ENCODE measurements at places on chromosomes 1 and 21. TPM values are rescaled to one million over a fixed set of nuclear protein-coding genes. Genes with fewer than 3 reads are reported as not detected.

Gene OR10J1
- not detected for polyA plus RNA-seq

Gene PAFAH2
- 4.7 TPM for polyA plus RNA-seq

Gene DTL
- 3.6 TPM for polyA plus RNA-seq

Gene MTMR11
- 3.3 TPM for polyA plus RNA-seq

Gene VAMP4
- 9.8 TPM for polyA plus RNA-seq

DNA sequence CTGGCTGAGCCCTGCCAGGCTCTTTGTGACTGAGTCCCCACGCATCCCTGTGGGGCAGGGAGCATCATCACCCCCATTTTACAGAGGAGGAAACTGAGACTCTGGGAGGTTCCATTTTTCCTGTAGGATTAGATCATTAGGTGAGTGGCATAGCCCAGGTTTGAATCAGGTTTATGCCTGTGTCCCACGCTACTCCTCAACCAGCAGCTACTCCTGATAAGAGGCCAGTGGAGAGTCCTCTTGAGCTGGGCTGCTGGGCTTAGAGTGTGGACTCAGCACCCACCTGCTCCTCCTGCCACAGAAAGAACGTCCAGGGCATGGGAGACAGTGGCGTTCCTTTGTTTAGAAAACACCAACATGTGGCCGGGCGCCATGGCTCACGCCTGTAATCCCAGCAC is 30.7 kb downstream of the TNFRSF1B start:
- no peak overlapping the region for H3K4me3 ChIP-seq
- peak overlapping the region; percentile 81 for H3K27ac ChIP-seq
- H3K36me3 ChIP-seq: no peaks in the 10 kb centered on the region
- no peaks in the 10 kb centered on the region for H3K27me3 ChIP-seq
- H3K4me1 ChIP-seq: peaks cover 98% of the 10 kb centered on the region
- no peak for DNase-seq

DNA sequence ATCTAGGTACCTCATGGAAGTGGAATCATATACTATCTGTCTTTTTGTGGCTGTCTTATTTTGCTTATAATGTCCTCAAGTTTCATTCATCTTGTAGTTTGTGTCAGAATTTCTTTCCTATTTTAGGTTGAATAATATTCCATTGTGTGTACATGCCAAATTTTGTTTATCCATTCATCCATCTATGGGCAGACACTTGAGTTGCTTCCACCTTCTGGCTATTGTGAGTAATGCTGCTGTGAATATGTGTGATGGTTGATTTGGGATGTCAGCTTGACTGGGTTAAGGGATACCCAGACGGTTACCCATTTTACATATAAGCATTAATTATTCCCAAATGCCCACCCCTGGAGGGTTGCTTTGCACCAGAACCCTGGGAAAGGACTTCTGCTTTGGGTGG is 477.5 kb downstream of the PTPRU start:
- no peak overlapping the region for H3K4me3 ChIP-seq
- no peak for DNase-seq
- H3K27me3 ChIP-seq: no peaks in the 10 kb centered on the region

- no peak overlapping the region for H3K4me3 ChIP-seq
- H3K27me3 ChIP-seq: no peaks in the 10 kb centered on the region
Measured at GRCh38 chr21:18417141-18417790, 13.7 kb upstream of the TMPRSS15 start.

DNA sequence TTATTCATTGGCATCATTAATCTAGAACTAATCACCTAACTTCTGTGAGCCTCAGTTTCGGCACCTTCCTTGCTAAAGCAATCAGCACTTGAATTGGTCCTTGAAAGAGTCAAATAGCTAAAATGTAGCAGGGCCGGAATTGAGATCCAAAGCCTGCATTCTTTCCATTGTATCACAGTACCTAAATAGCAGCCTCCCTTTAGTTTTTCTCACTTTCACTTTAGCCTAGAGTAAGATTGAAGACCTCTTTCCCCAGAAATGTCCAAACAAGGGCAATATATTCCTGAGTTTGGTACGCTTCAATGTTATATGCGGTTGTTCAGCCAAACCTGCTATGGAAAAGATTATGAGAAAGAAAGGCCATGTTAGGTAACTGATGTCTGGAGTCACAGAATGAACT is 121.9 kb upstream of the BMP8A start:
- no peak for DNase-seq
- H3K27me3 ChIP-seq: no peaks in the 10 kb centered on the region
- H3K36me3 ChIP-seq: peaks cover 100% of the 10 kb centered on the region
- no peaks in the 10 kb centered on the region for H3K4me1 ChIP-seq
- H3K4me3 ChIP-seq: no peak overlapping the region
- no peak overlapping the region for H3K27ac ChIP-seq

DNA sequence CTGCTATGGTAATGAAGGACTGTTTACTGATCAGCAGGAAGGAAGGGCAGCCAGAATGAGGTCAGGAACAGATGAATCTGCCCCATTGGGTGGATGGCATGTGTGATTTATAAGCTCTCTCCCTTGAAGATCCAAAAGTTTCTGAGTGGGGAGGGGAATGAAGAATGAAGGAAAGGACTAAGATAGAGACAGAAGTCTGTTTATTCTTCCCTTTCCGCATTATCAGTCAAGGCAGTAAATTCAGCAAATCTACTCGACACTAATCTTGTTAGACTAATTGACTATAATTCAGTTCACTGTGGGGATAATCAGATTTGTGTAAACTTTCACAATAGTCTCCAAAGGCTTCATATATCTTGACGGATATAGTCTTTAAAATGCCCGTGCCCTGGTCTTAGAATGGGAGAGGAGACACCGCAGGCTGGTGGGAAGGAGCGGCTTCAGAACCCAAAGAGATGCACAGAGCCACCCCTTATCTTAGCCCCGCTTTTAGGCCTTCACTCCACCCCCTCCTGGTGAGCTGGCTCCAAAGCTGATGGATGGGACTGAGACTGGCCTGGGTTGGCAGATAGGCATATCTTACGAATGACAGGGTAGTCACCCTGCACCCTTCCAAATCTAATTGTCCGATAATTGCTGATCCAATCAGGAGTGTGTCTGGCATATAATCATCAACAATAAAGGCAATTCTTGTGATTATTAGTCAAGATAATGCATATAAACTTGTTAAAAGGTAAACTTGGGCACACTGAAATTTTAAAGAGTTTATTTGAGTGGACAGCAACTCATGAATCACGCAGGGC is 76.0 kb upstream of the PPM1J start:
- no peak for DNase-seq
- H3K4me1 ChIP-seq: no peaks in the 10 kb centered on the region
- H3K36me3 ChIP-seq: no peaks in the 10 kb centered on the region
- H3K27ac ChIP-seq: no peak overlapping the region
- H3K27me3 ChIP-seq: no peaks in the 10 kb centered on the region

- DNase-seq: peak; percentile 47
- H3K27me3 ChIP-seq: no peaks in the 10 kb centered on the region
- H3K27ac ChIP-seq: no peak overlapping the region
- H3K36me3 ChIP-seq: no peaks in the 10 kb centered on the region
- no peaks in the 10 kb centered on the region for H3K4me1 ChIP-seq
Measured at GRCh38 chr1:54579337-54579781, 31.3 kb downstream of the ACOT11 start.

GRCh38 chr1:95139039-95139438 is 21.9 kb downstream of the TLCD4 start:
- H3K27me3 ChIP-seq: no peaks in the 10 kb centered on the region
- H3K27ac ChIP-seq: no peak overlapping the region
- H3K4me1 ChIP-seq: no peaks in the 10 kb centered on the region
- no peaks in the 10 kb centered on the region for H3K36me3 ChIP-seq
- DNase-seq: no peak
- H3K4me3 ChIP-seq: no peak overlapping the region

DNA sequence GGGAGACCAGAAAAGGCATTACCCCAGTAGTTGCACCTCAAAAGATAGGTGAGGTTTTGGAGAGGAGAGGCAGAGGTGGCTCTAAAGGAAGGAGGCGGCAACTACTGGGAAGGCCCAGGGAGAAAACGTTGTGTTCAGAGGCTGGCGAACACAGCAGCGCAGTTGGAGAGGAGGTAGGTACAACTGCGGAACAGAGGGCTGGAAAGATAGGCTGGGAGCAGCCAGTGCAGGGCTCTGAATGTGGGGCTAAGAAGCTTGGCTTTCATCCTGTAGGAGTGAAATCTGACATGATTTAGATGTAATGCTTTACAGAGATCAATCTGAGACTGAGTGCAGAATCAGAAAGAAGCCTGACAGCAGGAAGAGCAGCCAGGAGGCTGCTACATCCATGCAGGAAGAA is 13.0 kb downstream of the RIMS3 start:
- no peaks in the 10 kb centered on the region for H3K27me3 ChIP-seq
- no peak overlapping the region for H3K27ac ChIP-seq
- H3K4me1 ChIP-seq: no peaks in the 10 kb centered on the region
- no peak overlapping the region for H3K4me3 ChIP-seq
- no peaks in the 10 kb centered on the region for H3K36me3 ChIP-seq

GRCh38 chr1:15220825-15221431 is 26.1 kb upstream of the FHAD1 start:
- H3K27me3 ChIP-seq: no peaks in the 10 kb centered on the region
- no peaks in the 10 kb centered on the region for H3K36me3 ChIP-seq
- peaks cover 9% of the 10 kb centered on the region for H3K4me1 ChIP-seq
- no peak overlapping the region for H3K4me3 ChIP-seq

- peaks cover 9% of the 10 kb centered on the region for H3K4me1 ChIP-seq
- no peak for DNase-seq
- peaks cover 25% of the 10 kb centered on the region for H3K27me3 ChIP-seq
- no peak overlapping the region for H3K4me3 ChIP-seq
Measured at GRCh38 chr1:166950156-166950555, 25.2 kb downstream of the ILDR2 start.

- H3K27ac ChIP-seq: peak overlapping the region; percentile 76
- peaks cover 4% of the 10 kb centered on the region for H3K27me3 ChIP-seq
- no peak for DNase-seq
- H3K36me3 ChIP-seq: no peaks in the 10 kb centered on the region
- peak overlapping the region; percentile 87 for H3K4me3 ChIP-seq
Measured at GRCh38 chr1:203627851-203628200, 1.2 kb downstream of the ATP2B4 start.

DNA sequence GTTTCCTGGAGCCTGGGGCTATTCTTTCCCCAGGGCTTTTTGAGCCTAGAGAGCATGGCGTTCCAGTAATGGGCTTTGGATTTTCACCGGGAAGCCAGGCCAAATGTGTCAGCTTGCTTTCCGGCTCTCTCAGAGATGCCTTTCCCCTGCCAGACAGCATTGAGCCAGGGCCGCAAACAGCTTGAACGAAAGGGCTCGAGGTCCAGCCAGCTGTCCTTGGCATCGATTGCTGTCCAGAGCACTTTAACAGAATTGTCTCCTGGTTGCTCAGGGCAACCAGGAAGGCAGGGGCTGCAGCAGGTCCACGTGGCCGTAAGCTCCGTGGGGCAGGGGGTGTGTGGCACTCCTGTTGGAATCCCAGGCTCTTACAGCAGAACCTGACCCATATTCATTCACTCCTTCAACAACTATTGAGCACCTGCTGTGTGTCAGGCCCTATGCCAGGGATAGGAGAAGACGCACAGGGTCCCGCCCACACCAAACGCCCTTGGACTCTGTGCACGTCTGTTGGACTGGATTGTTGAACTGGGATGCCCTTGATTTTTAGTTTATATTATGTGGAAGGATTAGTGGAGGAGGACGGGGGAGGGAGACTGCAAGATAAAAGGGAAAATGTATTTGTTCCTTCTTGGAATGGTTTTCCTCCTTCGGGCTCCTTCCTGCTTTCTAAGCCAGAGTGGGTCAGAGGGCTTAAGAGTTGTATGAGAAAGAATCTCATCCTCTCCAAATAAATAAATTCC is 38.7 kb upstream of the EFHD2 start:
- no peak overlapping the region for H3K4me3 ChIP-seq
- H3K27ac ChIP-seq: peak overlapping the region; percentile 62
- H3K4me1 ChIP-seq: peaks cover 35% of the 10 kb centered on the region
- peak; percentile 76 for DNase-seq
- H3K27me3 ChIP-seq: no peaks in the 10 kb centered on the region

GRCh38 chr1:3654549-3655281 is 2.4 kb downstream of the TP73 start:
- H3K4me3 ChIP-seq: no peak overlapping the region
- no peaks in the 10 kb centered on the region for H3K36me3 ChIP-seq
- peak; percentile 66 for DNase-seq
- peaks cover 10% of the 10 kb centered on the region for H3K27me3 ChIP-seq
- peaks cover 33% of the 10 kb centered on the region for H3K4me1 ChIP-seq

- no peak overlapping the region for H3K4me3 ChIP-seq
- peak; percentile 2 for DNase-seq
- H3K4me1 ChIP-seq: peaks cover 39% of the 10 kb centered on the region
- peak overlapping the region; percentile 73 for H3K27ac ChIP-seq
- H3K36me3 ChIP-seq: no peaks in the 10 kb centered on the region
Measured at GRCh38 chr1:203480084-203480483, 4.5 kb downstream of the PRELP start.

DNA sequence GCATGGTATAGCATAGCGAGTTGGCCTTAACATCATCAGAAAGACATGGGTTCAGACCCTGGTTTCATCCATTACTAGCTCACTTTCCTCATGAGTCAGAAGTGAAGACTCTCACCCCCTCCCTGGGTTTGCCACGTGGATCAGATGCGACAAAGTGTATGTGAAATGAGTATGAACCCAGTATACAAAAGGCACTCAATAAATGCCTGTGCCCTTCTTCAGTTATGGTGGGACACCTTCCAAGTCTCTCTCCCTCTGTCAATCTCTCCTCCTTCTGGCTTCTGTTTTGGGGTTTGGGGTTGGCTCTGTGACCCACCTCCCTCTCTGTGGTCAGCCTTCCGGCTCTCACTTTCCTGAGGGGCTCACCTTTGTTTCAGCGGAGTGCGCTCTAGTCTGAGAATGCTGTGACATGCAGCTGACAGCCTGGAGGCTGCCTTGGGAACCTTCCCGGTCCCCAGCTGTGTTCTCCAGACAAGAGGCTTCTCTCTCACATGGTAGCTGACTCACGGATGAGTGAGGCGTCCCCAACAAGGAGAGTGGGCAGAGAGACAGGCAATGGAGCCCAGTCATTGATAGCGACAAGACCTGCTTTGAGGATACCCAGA is 155.0 kb upstream of the EDN2 start:
- DNase-seq: no peak
- no peaks in the 10 kb centered on the region for H3K27me3 ChIP-seq
- H3K27ac ChIP-seq: peak overlapping the region; percentile 21
- no peak overlapping the region for H3K4me3 ChIP-seq
- peaks cover 22% of the 10 kb centered on the region for H3K4me1 ChIP-seq

- no peaks in the 10 kb centered on the region for H3K27me3 ChIP-seq
- no peak overlapping the region for H3K4me3 ChIP-seq
- H3K36me3 ChIP-seq: no peaks in the 10 kb centered on the region
- H3K4me1 ChIP-seq: no peaks in the 10 kb centered on the region
- no peak overlapping the region for H3K27ac ChIP-seq
Measured at GRCh38 chr1:90394247-90394646, 322.9 kb downstream of the BARHL2 start.

Data from spleen (tissue), 13 donors.